ENCODE measurements at places on chromosomes 4 and X.

DNA sequence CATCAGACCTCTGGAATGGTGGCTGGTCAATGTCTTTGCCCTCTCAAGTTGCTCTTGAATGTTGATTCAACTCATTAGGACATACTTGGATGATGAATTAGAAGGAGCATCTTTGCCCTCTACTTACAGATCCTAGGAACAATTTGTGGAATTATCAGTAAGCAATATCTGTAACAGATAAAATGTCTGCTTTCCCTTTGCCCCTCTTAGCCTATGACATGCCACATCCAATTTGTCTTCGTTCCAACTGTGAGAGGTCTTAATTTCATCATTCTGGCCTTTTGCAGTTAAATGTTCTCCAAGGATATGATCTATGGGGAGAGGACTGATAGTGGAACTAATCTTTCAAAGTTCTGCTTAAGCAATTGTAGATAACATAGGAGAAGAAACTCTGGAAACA lies 148.3 kb downstream of the PDE5A start:
- DNase-seq: no peak

DNA sequence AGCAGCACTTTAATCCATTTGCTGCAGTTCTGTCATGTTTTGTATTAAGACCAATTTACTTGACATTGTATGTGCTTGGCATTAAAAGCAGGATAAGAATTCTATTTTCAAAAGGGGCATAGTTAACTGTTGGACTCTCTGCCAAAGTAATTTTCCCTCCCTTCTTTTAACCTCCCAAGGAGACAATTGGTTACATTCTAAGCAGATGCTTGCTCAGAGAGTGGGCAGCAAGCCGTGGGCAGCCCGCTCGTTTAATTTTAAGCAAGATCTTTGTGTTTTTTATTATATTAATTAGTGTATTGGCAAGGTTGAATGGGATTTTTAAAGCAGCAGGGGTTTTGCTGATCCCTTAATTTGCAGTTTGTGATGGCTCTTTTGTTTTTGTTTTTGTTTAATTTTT lies 37.1 kb upstream of the KLHL8 start:
- DNase-seq: no peak

- DNase-seq: no peak
Observed at GRCh38 chr4:13891544-13891939, 264.0 kb upstream of the BOD1L1 start.

GRCh38 chr4:158788516-158788915 lies 19.7 kb downstream of the FNIP2 start:
- DNase-seq: no peak

DNA sequence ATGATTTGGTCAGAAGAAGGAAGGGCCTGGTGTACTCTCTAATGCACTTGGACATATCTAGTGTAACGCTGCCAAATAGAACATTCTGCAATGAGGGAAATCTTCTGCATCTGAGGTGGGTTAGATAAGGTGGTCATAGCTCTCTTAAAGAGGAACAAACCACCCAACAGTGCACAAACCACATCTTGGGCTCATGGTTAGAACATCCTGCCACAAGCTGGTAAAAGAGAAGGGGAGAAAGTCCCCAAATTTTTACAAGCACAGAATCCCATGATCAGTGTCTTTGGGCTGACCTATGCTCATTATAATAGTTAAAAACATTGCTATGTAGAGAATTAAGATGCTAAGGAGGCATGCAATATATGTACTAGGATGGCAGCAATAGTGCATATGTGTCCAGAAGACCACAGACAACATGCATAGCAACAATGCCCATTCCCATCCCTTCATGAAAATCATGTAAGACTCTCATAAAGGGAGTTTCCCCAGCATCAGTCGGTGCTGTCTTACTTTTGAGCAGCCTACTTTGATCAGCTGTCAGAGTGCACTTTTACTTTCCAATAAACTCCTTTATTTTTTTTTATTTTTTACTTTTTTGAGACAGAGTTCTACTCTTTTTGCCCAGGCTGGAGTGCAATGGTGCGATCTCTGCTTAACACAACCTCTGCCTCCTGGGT lies 99.7 kb upstream of the SLC7A11 start:
- no peak for DNase-seq
